Cardiac fibroblast (primary cell): ENCODE measurements at places on chromosomes 12 and 14.

GRCh38 chr12:92360543-92360942 is 214.9 kb upstream of the BTG1 start:
- DNase-seq = peak; percentile 2

DNA sequence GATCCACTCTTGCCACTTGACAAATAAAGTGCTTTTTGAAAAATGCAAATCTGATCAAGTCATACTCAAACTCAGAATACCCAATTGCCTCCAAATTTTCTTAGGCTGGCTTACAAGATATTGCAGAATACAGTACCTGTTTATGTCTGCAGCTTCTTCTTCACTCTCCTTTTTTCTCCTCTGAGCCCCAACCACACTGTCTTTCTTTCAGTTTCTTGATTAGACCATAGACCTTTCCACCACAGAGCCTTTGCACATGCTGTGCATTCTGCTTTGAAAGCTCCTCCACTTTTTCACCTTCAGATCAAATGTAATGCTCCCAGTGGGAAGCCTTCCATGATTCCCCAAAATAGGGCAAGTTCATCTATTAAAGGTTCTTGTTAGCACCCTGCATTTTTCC is 13.9 kb upstream of the GYS2 start:
- DNase-seq = no peak

- DNase-seq = no peak
These were observed 420.7 kb downstream of the DAD1 start for GRCh38 chr14:22168092-22168955.

- no peak for DNase-seq
These were observed 314.8 kb upstream of the OR4E1 start for GRCh38 chr14:21988413-21988812.

DNA sequence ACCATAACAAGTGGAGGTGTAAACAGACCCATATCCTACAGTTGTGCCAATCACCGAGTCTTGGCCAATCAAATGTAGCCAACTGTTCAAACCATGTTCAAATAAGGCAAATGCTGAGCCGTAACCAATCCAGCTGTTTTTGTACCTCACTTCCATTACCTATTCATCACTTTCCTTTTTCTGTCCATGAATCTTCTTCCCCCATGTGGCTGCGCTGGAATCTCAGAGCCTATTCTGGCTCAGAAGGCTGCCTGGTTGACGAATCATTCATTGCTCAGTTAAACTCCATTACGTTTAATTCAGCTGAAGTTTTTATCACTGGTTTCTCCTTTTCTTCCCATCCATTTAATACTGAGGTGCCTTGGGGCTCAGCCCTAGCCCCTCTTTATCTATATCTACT is 71.1 kb downstream of the TBC1D30 start:
- DNase-seq = no peak

- no peak for DNase-seq
These were observed 18.9 kb downstream of the LEMD3 start for GRCh38 chr12:65188179-65188701.

GRCh38 chr12:131919366-131920156 is 9.5 kb upstream of the PUS1 start:
- DNase-seq = no peak

DNA sequence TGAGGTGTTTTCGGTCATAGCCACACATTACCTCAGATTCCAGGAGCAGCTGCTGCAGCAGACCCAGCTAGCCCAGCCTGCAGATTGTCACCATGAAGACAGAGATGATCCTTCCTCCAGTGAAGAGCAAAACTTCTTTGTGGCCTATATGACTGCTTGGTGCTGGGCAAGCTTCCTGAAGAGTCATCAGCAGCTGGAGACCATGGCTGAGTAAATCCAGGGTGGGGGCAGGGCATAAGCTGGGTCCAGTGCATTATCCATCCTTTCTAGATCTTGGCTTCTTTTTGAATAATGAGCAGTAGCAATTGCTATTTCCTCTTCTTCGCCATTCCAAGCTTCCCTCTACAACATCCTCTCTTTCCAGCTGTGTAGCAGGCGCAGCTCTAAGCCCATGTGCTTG is 373.1 kb upstream of the DDHD1 start:
- DNase-seq = no peak

DNA sequence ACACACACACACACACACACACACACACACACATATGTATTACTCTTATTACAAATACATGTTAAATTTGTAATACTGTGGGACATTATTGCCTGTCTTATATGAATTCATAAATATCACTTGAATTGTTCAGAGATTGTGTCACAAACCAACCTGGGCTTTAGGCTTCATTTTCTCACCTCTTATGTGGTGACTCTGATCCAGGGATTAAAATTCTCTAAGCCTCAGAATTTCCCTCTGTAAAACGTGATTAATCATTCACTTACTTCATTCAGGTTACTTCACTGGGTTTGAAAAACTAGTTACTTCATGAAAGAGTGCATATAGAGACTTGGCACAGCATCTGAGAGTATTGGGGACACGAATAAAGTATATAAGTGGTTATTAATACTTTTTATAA is 240.3 kb upstream of the PDZRN4 start:
- no peak for DNase-seq

GRCh38 chr12:83122623-83122934 is 435.9 kb downstream of the TMTC2 start:
- DNase-seq = no peak

DNA sequence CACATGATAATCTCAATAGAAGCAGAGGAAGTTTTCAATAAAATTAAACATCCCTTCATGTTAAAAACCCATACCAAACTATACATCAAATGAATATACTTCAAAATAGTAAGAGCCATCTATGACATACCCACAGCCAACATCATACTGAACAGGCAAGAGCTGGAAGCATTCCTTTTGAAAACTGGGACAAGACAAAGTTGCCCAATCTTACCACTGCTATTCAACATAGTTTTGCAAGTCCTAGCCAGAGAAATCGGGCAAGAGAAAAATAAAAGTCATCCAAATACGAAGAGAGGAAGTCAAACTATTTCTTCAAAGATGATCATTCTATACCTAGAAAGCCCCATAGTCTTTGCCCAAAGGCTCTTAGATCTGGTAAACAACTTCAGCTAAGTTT is 454.7 kb upstream of the PRICKLE1 start:
- DNase-seq = no peak

DNA sequence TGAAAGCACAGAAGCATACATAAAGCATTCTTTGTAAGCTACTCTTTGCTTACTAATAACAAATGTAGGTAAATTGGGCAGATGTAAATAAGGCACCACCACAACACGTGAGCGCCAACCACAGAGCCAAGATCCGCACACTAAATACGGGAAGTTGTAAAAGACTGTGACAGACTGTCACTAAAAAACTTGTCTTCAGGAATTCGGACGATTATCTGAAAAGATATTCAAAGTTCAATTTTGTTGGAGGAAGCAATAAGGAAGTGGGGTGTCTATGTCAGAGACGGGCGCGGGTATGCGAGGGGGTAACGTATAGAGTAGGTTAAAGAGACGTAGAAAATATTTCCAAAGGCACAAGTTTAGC is 1.5 kb upstream of the HSP90B1 start:
- DNase-seq = no peak

DNA sequence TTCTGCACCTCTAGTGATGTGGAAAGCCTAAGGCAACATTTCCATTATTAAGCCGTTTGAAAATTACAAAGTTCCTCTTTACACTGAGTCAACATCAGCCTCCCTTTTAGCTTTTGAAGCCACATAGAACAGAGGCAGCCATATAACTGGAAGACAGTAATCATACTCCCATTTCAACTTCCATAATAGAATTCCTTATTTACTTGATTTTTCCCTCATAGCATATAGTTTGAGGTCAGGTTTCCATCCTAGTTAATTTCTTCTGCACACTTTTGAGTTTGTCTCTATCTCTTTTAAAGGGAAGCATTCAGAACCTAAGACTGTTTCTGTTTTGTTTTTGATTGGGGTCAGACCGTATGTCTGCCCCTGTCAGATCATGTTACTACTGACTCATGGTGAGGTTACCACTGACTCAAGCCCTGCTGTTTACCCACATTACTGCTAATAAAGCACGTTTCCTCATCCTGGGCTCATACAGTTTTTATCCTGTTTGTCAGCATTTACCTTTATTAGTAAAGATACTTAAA is 161.0 kb downstream of the SLC38A4 start:
- peak; percentile 93 for DNase-seq

DNA sequence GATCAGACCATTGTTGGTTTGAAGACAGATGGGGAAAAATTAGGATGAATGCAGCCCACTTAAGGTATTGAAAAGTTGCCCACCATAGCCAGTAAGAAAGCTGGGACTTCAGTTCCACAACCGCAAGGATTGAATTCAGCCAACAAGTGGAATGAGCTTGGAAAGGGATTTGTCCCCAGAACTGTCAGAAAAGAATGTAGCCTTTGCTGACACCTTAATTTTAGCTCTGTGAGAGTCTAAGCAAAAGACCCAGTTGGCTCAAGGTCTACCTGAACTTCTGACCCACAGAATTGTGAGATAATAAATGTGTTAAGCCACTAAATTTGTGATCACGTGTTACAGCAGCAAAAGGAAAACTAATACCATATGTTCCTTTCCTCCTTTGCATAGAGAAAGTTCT is 29.4 kb downstream of the PPFIA2 start:
- DNase-seq = no peak

DNA sequence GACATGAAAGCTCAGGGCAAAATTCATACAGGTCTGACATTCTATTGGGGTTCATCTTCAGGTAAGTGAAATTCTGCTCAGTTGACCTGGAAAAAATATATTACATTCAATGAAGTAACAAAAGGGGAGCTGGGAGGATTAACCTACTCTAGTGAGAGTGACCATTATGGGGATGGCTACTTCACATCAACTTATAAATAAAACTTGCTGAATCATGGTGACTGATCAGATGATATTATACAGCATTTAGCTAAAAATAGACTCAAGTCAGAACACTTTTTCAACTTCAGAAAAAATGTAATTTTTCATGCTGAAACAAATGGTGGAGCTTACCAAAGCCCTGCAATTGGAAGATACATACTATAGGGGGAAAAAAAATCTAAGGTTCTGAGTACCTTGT is 800.2 kb downstream of the FSCB start:
- peak; percentile 27 for DNase-seq

GRCh38 chr12:82326905-82327503 is 31.2 kb downstream of the CCDC59 start:
- DNase-seq = peak; percentile 51

DNA sequence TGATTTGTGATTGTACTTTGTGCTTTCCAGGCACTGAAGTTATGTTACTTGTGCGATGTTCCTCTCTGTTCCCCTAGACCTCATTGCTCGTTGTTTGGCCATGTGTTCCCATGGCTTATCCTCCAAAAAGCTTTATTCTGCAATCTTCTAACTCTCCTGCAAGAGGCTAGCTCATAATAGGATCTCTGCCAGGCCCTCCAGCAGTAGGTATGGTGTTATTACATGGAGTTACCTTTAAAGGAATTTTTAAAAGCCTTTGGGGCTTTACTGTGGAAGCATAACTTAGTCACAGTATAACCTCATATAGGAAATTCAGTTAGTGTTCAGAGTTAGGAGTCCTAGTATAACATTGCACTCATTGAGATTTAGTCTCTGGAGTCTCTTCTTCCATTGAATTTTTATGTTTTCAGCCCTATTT is 292.3 kb downstream of the RAD51B start:
- DNase-seq = no peak

DNA sequence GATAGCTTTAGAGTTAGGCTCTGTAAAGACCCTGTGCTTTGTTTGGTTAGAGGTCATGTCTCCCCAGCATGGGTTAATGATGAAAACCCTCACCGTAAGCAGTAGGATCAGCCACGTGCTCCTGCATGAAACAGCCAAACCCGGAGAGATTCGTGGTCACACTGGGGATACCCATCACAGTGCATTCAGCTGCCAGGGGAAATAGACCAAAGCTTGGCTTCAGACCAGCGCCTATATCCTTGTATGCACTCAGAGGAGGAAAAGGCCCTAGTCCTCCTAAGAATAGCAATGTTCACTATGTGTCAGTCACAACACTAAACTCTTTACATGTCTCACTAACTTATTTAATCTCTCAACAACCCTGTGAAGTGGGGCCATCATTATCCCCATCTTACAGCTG is 16.3 kb downstream of the SPX start:
- DNase-seq = no peak

- DNase-seq = peak; percentile 53
These were observed 468.0 kb downstream of the FUT8 start for GRCh38 chr14:65880507-65880906.

- DNase-seq = no peak
These were observed 48.2 kb downstream of the FOXA1 start for GRCh38 chr14:37546621-37547447.

DNA sequence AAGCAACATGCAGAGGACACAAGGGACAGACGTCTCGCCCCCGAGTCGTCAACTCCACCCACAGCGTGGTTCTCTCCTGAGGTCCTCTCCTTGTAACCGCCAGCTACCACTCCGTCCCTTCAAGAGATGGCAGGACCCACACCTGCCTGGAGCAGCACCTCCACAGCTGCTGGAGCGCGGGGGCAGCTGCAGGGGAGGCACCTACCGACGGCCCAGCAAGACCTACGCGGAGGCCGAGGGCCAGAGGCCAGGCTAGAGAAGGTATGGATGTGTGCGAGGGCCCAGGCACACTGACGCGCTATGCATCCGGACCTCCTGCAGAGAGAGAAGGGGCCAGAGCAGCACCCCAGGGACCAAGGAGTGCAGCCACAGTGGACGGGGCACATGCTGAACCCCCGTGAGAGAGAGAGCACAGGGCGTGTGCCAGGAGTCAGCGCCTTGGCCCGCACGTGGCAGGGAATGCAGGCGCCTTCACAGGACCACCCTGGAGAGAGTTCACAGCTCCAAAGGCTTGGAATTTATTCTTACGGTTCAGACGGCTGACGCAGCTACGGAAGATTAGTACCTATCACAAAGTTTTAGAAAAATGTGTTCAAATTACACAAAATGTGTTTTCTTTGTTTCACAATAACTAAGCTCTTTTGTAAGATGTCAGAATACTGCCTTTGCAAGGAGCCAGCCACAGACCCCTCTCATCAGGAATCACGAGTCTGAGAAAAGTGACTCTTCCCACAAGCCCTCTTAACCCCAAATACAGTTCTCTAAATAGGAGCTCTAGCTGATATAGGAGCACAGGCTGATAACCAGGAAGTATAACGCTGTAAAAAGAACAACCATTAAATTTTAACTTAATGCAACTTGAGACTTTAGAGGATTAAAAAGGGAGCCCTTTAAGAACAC is 36.8 kb downstream of the CDC42BPB start:
- DNase-seq = no peak

- DNase-seq = peak; percentile 51
These were observed 75.8 kb downstream of the RIN3 start for GRCh38 chr14:92589213-92589852.

- no peak for DNase-seq
These were observed 116.6 kb upstream of the PLEKHA5 start for GRCh38 chr12:19012965-19013364.

- DNase-seq = peak; percentile 87
These were observed 4.4 kb downstream of the TNS2 start for GRCh38 chr12:53054112-53054878.
